ENCODE measurements at places on chromosomes 1 and 21.

DNA sequence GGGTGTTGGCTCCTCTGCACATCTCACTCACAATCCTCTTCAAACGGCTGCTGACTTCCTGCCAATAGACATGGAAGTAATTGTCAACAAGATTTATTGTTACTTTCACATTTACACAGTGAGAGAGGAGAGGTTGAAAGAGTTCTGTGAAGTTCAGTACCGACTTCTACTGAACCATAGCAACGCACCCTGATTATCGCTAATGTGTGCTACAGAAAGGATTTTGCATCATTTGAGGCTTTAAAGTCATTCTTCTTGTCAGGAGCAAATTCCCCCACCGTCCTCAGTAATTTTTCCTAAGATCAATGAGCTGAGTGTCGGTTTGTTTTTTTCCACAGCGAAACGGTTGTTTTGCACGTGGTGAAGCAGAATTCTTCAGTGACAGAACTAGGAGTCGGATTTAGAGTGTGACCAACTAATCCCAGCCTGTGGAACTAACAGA is 361.0 kb downstream of the ADGRL2 start:
- DNase-seq: no peak
- H3K27ac ChIP-seq: no peak overlapping the region
- no peaks in the 10 kb centered on the region for H3K36me3 ChIP-seq
- H3K4me1 ChIP-seq: no peaks in the 10 kb centered on the region
- H3K27me3 ChIP-seq: no peaks in the 10 kb centered on the region
- no peak overlapping the region for H3K4me3 ChIP-seq

GRCh38 chr1:92994105-92994712 is 32.9 kb upstream of the DIPK1A start:
- H3K36me3 ChIP-seq: no peaks in the 10 kb centered on the region
- no peaks in the 10 kb centered on the region for H3K27me3 ChIP-seq
- DNase-seq: no peak
- no peak overlapping the region for H3K27ac ChIP-seq
- H3K4me1 ChIP-seq: no peaks in the 10 kb centered on the region
- no peak overlapping the region for H3K4me3 ChIP-seq

DNA sequence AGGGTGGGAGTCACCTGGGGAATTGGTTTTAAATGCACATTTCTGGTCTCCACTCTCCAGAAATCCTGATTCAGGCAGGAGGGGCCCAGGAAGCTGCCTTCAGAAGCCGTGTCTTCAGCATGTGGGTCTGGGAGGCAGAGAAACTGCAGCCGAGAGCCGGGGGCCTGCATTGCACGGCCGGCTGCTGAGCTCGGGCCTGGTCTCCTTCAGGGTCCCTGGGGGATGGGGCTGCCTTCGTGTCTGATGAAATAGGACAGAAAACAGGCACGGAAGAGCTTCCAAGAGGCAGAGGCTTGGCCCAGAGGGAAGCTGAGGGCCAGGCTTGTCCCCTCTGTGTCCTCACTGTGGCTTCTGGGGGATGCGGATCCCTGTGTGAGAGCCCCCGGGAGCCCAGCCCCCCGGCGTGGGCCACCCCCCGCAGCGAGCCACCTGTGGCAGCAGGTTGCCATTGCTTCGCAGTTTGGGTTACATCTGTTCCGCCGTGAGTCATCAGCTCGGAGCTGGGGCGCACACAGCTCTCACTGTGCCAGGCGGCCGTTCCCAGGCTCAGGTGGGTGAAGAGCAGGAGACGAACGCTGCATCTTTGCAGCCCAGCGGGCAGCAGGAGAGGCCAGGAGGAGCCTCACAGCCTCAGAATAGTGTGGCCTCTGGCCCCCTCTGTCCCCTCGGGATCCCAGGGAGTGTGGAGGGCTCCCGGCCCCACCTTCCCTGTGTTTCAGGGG is 72.4 kb downstream of the AJAP1 start:
- peaks cover 4% of the 10 kb centered on the region for H3K27me3 ChIP-seq
- no peak overlapping the region for H3K4me3 ChIP-seq
- no peaks in the 10 kb centered on the region for H3K36me3 ChIP-seq
- no peak for DNase-seq

DNA sequence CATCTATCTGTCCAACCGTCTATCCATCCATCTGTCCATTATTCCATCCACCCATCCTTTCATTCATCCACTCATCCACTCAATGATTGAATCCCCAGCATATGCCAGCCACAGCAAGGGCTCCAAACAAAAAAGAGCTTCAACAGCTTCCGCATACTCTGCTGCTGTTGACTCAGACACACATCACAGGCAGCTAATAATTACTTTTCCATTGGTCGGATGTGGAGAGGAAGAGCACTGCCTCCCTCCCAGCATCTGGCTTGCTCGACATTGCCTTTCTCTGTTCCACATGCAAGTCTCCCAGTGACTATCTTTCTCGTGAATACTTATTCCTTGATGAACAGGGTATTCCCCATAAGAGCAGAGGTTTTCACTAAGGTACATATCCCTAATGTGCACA is 176.5 kb downstream of the HIVEP3 start:
- H3K4me3 ChIP-seq: no peak overlapping the region
- peaks cover 3% of the 10 kb centered on the region for H3K4me1 ChIP-seq
- H3K27me3 ChIP-seq: no peaks in the 10 kb centered on the region
- H3K36me3 ChIP-seq: no peaks in the 10 kb centered on the region

DNA sequence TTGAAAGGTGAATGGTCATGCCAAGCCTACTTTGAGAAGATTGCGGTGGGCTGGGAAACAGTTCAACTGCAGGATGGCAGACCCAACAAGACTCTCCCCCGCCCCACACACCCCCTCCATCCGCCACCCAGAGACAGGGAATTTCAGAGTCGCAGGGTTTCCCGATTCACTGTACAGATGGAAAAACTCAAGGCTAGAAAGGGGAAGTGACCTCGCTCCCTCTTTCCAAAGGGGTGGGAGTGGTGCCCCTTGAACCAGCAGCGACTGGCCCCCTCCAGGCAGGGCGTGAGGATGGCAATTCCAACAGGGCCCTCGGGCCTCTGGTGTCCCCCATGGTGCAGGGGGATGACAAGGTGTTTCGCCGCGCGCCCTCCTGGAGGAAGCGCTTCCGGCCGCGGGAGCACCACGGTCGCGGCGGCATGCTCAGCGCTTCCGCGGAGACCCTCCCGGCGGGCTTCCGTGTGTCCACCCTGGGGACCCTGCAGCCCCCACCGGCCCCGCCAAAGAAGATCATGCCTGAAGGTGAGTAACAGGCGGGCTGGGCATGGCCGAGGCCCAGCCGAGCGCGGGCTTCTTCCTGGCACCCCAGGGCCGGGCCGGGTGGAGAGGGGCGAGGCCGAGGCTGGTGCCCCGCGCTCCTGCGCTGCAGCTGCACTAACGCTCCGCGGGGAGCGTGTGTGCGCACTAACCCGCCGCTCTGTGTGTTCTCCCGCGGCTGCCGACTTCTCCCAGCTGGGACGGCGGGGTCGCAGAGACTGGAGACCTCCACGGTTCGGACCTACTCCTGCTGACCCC is 10.4 kb downstream of the MYOG start:
- peaks cover 15% of the 10 kb centered on the region for H3K27me3 ChIP-seq
- DNase-seq: no peak
- no peak overlapping the region for H3K27ac ChIP-seq
- peaks cover 3% of the 10 kb centered on the region for H3K36me3 ChIP-seq
- H3K4me1 ChIP-seq: peaks cover 39% of the 10 kb centered on the region

DNA sequence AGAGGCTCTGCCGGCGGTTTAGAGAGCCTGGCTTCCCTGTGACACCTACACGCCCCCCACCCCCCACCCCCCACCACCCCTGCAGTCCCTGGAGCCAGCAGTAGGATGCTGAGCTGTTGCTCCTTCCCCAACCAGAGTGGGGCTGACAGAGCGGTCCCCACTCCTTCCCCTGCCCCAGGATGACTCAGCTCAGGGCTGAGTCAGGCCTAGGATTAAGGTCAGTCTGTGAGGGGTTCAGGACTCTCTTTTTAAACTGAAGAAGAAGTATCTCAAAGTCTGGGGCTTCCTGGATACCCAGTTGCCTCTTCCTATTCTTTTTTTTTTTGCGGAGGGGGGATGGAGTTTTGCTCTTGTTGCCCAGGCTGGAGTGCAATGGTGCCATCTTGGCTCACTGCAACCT is 19.1 kb downstream of the DMBX1 start:
- H3K27ac ChIP-seq: no peak overlapping the region
- H3K27me3 ChIP-seq: no peaks in the 10 kb centered on the region
- DNase-seq: peak; percentile 1
